Fibroblast of skin of right quadriceps (primary cell): ENCODE measurements at places on chromosomes 7 and 10.

- no peak for DNase-seq
Observed at GRCh38 chr7:120486164-120486563, 213.2 kb downstream of the KCND2 start.

- DNase-seq: no peak
Observed at GRCh38 chr7:92466682-92467081, 11.1 kb downstream of the ERVW-1 start.

DNA sequence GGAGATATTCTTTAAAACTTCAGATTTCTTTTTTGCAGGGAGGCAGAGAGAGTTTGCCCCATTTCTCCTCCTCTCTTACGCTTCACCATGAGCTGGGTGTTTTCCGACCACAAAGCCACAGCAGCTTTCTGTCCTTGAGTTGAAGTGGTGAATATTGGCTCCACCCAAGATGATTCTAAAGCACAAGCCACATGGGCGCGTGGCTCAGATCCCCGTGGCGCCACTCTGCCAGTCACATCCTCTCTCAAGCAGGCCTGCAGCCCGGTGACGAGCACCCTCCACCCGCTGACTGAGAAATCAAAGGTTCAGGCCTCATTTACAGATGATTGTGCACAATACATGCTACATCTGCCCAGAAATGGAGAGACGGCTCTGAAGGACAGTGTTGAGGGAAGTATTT, 27.6 kb upstream of the RNF32 start:
- no peak for DNase-seq

- DNase-seq: no peak
Observed at GRCh38 chr10:49667991-49668390, 11.5 kb upstream of the C10orf53 start.
